ENCODE measurements at places on chromosomes 12 and 14.
A peak's percentile ranks its signal among the peaks of the same experiment; 100 is the strongest.

DNA sequence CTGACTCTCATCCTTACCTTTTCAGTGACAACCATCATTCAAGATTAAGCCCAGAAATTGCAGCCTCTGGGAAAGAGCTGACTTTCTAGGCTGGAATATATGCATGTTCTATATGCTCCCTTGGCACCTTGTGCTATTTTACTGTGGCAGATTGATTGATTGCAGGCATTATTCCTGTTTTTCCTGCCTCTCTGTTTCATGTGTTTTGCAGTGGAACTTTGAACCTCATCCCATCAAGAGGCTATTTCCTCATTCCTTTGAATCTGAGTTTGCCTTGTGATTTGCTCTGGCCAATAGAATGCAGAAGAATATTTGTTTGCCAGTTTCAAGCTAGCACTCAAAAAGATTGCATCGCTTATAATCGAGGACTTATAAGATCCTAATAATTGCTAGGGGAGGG, 174.8 kb upstream of the DCN start:
- DNase-seq = peak; percentile 42

- DNase-seq = no peak
Observed at GRCh38 chr14:69132513-69133181, 20.3 kb downstream of the DCAF5 start.

DNA sequence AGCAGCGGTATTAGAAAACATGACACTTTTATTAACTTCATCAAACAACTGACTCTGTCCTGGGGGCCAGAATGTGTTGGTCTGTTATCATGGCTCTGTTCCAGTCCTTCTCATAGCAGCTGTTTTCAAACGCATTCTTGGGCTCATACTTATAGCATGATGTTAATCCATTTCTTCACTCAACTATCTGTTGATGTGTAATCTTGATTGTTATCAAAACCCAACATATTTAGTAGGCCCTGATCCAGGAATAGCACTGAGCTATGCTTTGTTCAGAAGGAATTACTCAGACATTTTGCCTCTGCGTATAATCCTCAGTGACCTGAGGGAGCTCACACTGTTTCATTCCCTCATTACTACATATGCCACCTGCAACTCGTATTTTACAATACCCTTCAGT, 315.9 kb downstream of the BMP4 start:
- DNase-seq = no peak

DNA sequence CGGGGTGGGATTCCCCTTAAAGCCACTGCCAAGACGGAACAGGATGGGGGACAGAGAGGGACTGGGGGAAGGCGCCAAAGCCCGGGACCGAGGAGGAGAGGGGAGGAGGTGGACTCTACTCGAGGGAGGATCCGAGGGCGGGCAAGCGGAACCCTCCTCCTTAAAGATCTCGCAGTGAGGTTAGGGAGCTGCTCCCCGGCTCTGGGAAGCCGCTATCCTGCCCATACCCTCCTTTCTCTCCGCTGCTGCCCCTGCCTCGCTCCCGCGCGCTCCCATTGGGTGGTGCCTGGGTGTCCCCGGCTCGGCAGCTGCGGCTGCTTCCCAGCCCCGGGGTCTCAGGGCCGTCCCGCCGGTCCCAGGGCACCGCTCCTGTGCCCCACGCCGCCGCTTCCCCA, 16.4 kb downstream of the KRT18 start:
- DNase-seq = no peak

- DNase-seq = no peak
Observed at GRCh38 chr12:62370189-62370588, 96.4 kb upstream of the MON2 start.

GRCh38 chr12:24748326-24748725, 200.6 kb downstream of the BCAT1 start:
- no peak for DNase-seq

DNA sequence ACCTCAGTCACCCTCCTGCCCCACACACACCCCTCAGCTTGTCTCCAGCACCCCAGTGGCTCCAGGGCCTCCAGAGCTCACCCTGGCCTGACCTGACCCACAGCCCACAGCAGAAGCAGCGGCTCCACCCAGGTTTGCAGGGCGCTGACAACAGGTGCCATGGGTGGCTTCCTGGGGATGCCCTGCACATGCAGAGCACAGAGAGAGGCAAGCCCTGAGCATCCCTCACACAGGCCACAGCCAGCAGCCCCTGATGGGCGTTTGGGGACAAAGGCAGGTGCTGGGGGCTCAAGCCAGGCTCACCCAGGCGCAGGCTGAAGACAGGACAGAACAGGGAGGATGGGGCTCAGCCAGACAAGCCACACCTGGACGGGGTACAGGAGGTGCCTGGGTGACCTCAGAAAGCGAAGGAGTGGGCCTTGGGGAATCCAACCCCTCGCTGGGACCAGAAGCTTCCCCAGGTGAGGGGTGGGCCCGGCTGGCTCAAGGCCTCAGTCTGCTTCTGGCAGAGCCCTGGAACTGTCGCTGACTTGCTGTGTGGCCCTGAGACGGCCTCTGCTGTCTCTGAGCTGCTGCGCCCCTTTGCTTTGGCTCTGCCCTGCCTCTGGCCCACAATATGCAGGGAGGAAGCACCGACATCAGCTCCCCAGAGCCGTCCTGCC, 10.6 kb downstream of the ARL6IP4 start:
- DNase-seq = no peak

DNA sequence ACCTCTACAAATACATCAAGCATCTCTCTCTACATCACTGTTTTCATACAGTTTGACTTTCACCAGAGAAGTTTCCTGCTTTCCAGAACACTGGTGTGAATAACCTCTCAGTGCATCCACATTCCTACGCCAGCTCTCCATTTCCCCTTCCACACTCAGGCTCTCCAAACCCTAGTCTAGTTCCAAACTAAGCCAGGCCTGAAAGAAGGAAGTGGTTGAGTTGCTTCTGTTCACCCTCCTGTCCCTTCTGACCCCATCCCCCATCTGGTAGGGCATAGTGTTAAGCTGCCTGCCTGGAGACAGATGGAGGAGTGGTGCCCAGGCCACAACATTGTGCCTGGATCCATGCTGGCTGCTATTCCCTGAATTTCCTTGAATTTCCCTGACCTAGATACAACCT, 132.4 kb downstream of the GPR65 start:
- no peak for DNase-seq

DNA sequence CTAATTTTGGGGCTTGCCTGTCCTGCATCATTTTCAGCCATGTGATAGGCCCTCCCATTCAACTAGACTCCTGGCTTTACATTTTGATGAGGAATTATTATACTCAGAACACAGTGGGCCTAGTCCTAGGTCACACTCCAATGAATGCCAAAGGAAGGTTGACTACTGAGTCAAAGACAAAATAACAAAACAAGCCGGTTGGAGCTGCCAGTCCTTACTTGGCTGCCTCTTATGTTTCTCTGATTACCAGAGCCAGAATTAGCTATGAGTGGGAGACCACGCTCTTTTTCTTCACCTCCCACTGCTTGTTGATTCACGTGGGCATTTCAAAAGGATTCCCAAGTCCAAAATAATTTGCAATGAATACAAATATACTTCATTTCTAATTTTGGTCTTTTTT, 78.1 kb upstream of the USP44 start:
- no peak for DNase-seq

- DNase-seq = no peak
Observed at GRCh38 chr14:23431486-23431885, 4.0 kb downstream of the MYH7 start.

GRCh38 chr12:104720339-104721038, 237.6 kb downstream of the SLC41A2 start:
- no peak for DNase-seq

- DNase-seq = peak; percentile 32
Observed at GRCh38 chr12:69254046-69254445, 14.7 kb downstream of the CPSF6 start.

DNA sequence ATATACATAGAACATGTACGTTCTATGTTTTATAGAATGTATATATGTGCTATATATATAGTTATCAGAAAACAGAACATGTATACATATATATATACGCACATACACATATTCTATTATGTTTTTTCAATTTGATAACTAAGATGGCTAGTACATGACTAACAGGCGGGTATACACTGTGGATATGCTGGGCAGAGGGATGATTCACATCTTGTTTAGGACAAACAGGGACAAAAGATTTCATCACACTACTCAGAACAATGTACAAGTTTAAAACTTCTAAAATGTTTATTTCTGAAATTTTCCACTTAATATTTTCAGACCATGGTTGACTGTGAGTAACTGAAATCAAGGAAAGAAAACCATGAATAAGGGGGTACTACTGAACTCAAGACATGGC, 17.4 kb downstream of the TIMELESS start:
- DNase-seq = no peak

- DNase-seq = no peak
Observed at GRCh38 chr12:58434726-58435125, 485.6 kb downstream of the LRIG3 start.

GRCh38 chr12:39368096-39368495, 74.8 kb downstream of the KIF21A start:
- no peak for DNase-seq

DNA sequence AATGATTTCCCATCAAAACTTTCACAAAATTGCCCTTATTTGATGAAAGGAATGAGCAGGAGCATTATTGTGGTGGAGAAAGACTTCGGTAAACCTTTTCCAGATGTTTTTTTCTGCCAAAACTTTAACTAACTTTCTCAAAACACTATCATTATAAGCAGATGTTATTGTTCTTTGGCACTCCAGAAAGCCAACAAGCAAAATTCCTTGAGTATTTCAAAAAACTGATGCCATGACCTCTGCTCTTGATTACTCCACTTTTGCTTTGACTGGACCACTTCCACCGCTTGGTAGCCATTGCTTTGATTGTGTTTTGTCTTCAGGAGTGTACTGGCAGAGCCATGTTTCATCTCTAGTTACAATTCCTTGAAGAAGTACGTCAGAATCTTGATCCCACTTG, 29.7 kb upstream of the RAB21 start:
- no peak for DNase-seq

DNA sequence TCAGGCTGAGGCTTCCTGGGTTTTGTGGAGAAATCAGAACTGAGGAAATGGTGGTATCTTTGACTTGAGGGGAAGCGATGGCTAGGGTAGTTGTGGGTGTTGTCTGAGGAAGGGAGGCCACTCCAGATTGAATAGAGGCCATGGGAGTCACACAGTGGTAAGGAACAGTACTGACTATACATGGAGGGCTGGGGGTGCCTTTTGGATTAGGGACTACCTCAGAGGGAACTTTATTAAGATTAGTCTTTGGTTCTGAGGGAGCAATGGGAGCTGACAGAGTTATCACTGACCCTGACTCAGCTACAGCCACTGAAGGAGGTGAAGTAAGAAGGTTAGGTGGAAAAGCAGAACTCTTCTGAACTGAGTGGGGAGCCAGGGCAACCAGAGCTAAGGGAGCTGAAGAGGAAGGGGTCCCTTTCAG, 4.4 kb downstream of the NACA start:
- no peak for DNase-seq

- DNase-seq = no peak
Observed at GRCh38 chr12:48276621-48277020, 73.5 kb upstream of the OR10AD1 start.

- DNase-seq = no peak
Observed at GRCh38 chr12:24955853-24956252, 7.0 kb upstream of the BCAT1 start.

- peak; percentile 67 for DNase-seq
Observed at GRCh38 chr12:132600048-132601032, 10.0 kb downstream of the LRCOL1 start.
